ENCODE measurements at places on chromosomes 16 and 17. TPM values are rescaled to one million over a fixed set of nuclear protein-coding genes. Genes with fewer than 3 reads are reported as not detected.

TMEM204 gene
- 97.4 TPM for polyA plus RNA-seq

HYDIN gene
- not detected for polyA plus RNA-seq

MMP28 gene
- 0.80 TPM for polyA plus RNA-seq

GRAP gene
- polyA plus RNA-seq, result 52.2 TPM

RDM1 gene
- polyA plus RNA-seq, result 0.81 TPM

KRTAP16-1 gene
- not detected for polyA plus RNA-seq

Data from CD4-positive, CD25-positive, alpha-beta regulatory T cell (primary cell).